Effector memory CD4-positive, alpha-beta T cell (primary cell): ENCODE measurements at places on chromosomes 7 and 10.

DNA sequence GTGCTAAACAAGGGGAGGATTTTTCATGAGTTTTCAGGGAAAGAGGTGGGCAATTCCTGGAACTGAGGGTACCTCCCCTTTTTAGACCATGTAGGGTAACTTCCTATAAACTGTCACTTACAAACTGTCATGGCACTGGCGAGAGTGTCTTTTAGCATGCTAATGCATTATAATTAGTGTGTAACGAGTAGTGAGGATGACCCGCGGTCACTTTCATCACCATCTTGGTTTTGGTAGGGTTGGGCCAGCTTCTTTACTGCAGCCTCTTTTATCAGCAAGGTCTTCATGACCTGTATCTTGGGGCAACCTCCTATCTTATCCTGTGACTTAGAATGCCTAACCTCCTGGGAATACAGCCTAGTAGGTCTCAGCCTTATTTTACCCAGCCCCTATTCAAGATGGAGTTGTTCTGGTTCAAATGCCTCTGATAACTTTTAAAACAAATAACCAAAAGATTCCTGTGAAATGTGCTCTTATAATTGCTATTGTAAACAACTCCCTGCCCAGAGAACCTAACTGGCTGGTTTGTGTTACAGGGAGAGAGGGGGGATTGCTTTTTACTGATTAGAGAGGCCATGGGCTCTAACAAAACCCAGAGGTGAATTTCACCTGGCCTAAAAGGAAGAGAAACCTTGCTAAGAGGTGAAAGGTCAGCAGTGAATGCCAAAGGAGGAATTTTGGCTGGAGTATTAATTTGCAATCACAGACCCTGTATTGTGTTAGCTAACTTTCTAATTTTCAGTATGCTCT is 64.3 kb downstream of the EEPD1 start:
- no peak for DNase-seq

GRCh38 chr7:121945480-121946236 is 72.7 kb downstream of the PTPRZ1 start:
- DNase-seq, result no peak

- DNase-seq, result no peak
These were observed 385 bp downstream of the IGF2BP3 start for GRCh38 chr7:23469961-23470250.

- DNase-seq, result no peak
These were observed 18.4 kb downstream of the SPOCK2 start for GRCh38 chr10:72069751-72070526.
